ENCODE measurements at places on chromosomes 6 and 20.

DNA sequence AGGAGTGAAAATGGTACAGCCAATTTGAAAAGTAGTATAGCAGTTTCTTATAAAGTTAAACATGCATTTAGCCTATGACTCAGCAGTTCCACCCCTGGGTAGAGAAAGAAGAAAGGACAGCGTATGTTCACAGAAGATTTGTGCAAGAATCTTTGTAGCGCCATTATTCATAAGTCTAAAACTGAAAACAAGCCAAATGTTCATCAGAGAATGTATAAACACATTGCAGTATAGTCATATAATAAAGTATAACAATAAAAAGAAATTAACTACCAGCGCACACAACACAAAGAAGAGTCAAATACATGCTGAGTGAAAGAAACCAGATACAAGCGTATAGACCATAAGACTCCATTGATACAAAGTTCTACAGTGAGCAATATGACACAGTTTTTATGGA, 294.0 kb downstream of the SAMD5 start:
- no peak for DNase-seq

- no peak for DNase-seq
Observed at GRCh38 chr6:135191508-135192255, 10.6 kb downstream of the MYB start.

DNA sequence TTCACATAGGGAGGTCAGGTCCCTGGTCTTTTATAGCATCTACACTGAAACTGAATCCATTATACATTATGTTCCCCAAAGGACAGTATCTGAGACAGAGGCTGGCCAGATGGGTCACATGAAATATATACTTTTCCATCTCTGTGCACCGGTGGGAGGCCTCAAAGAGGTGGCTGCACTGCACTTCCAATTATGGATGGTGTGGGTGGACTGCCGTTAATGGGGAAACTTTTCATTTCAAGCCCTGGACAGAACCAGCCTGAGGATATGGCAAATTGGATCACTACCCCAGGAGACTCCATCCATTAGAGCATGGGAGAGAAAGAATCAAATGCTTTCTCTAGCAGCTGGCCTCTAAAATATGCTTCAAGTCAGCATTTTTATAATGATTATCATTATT, 280.5 kb upstream of the OPRM1 start:
- no peak for DNase-seq

- DNase-seq = peak; percentile 85
Observed at GRCh38 chr6:132730560-132730959, 16.7 kb upstream of the VNN1 start.

- peak; percentile 54 for DNase-seq
Observed at GRCh38 chr6:108127826-108128225, 38.0 kb upstream of the NR2E1 start.

Measured in GM23248 (cell line).